ENCODE measurements at places on chromosomes 12 and 14.

DNA sequence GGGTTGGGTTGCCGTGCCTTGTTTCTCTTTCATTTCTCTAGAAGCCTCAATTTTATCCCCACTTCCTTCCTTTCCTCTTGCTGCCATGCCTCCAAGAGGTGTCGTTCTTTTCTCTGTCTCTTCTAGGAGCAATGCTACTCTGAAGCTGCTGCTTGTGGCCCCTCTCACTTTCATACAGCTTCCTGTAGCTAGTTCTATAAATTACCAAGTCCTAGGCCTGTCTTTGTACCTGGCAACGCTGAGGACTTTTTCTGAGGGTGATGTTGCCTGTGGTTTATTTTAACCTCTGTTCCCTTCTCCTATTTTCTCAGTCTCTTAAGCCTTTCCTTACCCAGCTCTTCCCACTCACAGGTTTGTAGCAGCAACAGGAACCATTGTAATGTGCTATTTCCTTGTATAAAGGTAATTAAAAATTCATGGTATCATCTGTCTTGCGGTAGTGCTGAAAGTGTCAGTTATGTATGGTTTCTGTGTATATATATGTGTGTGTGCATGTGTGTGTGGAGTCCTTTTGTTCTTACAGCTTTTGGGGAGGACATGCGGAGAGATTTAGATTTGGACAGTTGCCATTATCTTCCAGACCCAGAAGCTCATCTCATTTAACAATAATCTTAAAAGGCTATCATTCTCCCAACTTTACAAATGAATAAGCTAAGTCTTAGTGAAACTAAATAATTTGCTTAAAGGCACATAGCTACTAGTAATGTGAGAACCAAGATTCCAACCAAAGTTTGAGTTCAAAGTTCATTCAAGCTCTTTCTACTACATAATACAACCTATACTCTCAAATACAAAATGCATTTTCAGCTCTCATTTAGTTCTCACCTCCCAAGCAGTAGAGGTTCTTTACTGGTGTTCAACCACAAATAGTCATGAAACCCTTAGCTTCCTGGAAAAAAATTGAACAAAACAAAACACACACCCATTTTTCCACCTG lies 43.8 kb downstream of the DDHD1 start:
- DNase-seq, result no peak

DNA sequence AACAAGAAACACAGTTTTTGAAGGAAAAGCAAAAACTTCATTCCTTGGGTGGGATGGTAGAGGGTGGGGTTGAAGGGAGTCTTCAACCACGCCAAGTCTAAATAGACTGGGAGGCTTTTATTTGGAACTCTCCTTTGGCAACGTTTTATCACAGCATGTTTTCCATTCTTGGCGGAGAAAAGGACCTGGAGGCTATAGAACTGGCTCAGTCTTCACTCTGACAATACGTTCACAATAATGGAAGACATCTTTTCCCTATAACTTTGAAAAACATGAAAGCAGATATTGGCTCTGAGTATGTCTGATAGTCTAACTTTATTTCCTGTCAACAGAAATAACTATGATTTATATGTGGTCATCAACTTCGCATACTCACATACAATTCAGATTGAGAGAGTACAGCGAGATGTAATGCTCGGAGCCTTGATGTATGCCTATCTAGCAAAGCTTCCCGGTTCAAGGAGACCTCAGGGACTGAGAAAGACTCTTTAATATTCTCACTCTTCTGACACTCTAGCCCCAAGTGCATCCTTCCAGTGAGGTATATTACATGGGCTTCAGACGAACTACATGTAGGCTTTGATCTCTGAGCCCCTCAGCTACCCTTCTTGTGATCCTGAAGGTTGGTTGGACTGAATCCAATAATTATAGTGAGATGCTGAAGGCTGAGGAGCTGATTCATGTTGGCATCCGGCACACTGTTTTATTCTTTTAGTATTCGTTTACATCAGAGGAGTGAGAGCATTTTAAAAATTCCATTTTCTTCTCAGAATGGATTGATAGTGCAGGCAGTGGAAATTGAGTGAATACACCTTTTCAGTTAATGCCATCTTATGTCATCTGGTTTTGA lies 14.0 kb downstream of the TMEM30B start:
- no peak for DNase-seq

GRCh38 chr14:65329911-65330310 lies 82.6 kb upstream of the FUT8 start:
- DNase-seq, result no peak

DNA sequence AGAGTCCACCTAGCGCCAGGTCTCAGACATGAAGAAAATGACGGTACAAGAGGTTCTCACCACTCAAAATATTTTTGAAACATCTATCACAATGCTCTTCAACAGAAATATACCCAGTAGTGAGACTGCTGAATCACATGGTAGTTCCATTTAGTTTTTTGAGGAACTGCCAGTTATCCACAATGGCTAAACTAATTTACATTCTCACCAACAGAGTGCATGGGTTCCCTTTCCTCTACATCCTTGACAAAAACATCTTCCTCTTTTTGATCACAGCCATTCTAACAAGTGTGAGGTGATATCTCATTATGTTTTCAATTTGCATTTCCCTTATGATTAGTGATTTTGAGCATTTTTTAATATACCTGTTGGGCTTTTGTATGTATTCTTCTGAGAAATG lies 5.7 kb upstream of the GPR65 start:
- DNase-seq, result no peak

DNA sequence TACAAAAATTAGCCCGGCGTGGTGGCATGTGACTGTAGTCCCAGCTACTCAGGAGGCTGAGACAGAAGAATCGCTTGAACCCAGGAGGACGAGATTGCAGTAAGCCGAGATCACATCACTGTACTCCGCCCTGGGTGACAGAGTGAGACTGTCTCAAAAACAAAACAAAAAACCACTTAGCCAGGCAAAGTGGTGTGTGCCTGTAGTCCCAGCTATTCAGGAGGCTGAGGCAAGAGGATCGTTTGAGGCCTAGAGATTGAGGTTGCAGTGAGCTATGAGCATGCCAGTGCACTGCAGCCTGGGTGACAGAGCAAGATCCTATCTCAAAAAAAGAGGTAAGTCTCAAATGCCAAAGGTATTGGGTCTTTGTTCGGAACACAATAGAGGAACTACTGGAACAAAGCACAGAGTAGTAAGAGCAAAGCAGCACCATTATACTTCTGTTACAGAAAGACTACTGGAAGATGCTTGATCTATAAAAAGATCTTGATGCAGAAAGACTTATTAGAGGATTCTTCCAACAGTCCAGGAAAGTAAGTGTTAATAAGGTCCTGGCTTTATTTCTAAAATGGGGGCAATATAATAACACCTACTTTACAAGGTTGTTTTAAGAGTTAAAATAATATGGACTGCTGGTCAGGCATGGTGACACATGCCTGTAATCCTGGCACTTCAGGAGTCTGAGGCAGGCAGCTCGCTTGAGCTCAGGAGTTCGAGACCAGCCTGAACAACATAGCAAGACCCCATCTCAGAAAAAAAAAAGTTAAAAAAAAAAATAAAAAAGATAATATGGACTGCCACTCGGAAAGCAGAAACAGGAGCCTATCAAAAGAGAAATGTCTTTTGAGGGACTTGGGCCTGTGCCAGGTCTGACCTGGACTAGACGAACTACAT lies 29.9 kb downstream of the BTBD7 start:
- DNase-seq, result no peak

- DNase-seq, result no peak
Observed at GRCh38 chr12:105287408-105287807, 43.1 kb upstream of the C12orf75 start.

- no peak for DNase-seq
Observed at GRCh38 chr12:2613326-2614073, 181.3 kb upstream of the FKBP4 start.

DNA sequence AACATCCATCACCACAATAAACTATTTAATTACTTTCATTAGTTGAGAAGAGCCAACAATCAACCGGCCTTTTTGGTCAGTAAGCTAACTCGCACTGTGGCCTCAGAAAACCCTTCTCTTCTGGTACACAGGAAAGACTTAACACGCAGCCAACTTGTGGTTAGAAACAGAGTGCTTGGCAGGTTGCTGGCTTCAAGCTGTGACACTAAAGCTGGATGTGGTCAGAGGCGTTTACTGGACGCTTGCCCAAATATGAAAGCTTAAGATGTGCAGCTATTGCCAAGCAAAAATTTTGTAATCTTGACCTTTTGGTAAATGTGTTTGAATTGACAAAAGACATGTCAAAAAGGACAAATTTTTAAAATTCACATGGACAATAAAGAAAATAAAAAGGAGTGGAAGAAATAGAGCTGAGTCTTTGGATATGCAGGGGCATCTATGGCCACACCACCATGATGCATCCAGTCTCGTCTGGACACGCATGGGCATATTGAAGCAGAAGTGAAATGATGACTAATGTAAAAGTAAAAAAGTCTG lies 2.6 kb upstream of the KLRK1 start:
- no peak for DNase-seq

DNA sequence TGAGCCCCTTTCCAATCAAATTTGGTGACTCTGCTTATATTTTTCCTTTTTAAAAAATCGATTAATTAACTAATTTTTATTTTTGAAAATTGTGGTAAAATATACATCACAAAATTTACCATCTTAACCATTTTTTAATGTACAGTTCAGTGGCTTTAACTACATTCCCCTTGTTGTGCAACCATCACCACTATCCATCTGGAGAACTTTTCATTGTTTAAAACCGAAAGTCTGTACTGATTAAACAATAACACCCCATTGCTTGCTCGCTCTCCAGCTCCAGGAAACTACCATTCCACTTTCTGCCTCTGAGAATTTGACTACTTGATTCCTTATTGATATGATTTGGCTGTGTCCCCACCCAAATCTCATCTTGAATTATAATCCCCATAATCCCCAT lies 283.4 kb downstream of the C12orf75 start:
- no peak for DNase-seq

DNA sequence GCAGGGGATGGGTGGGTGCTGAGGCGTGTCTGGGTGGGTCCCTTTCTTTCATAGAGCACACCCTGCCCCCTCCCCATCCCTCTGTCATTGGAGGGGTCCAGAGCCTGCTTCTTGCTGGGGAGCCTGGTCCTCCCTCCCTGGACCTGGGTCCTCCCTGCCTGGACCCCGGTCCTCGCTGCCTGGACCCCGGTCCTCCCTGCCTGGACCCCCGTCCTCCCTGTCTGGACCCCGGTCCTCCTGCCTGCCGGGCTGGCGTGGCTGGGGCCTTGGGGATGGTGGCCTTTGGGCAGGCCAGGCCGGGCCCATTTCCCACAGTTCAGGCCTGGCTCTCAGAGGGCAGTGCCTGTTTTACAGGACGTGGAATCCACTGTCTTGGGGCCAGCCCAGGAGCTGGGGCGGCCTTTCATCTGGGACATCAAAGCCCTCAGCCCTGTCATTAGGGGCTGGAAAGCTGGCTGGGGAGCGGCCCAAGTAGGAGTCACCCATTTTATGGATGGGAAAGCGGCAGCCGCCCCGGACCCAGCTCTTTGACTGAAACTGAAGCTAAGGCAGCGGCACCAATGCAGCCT lies 44.6 kb downstream of the KIF26A start:
- no peak for DNase-seq

GRCh38 chr12:64666054-64666914 lies 56.0 kb downstream of the RASSF3 start:
- no peak for DNase-seq

DNA sequence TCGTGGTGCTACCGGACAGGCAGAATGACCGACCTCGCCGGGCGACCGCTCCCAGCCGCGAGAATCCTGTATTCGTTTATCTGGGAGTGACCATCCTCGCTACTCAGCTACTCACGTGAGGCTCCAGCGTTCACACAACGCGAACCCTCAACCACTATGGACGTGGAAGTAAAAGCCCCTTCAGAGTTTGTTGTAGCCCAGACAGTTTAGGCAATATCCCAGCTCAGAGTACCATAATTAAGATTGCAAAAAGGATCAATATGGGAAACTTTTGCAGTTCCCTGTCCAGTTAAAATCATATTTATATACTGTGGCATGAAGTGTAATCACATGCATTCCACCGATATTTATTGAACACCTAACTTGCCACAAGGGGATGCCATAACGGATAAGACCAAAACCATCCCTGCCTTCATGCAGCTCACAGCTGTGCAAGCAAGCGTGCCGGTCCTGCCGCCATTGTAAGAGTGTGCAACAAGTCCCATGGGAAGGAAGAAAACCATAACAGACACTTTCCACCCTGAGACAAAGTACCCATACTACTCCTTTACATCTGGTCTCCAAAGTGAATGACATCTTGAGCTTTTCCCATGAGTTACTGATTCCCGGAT lies 938 bp upstream of the MAX start:
- DNase-seq, result no peak

DNA sequence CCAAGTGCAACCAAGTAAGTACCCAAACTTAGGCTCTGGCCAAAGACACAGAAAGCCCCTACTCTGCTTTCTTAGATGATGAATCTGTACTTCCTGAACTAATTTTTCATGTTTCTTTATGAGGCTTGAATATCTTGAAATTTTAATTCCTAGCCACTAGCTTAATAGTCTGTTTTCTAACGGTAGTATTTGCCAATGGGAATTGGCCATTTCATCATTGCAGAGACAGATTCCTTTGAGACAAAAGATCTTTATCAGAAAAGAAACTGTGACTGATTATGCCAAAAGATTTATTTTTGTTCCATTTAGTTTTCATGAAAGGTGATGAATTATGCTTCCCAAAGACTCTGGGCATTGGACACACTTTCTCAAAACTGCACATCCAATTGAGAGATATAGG lies 48.7 kb downstream of the DAD1 start:
- no peak for DNase-seq

DNA sequence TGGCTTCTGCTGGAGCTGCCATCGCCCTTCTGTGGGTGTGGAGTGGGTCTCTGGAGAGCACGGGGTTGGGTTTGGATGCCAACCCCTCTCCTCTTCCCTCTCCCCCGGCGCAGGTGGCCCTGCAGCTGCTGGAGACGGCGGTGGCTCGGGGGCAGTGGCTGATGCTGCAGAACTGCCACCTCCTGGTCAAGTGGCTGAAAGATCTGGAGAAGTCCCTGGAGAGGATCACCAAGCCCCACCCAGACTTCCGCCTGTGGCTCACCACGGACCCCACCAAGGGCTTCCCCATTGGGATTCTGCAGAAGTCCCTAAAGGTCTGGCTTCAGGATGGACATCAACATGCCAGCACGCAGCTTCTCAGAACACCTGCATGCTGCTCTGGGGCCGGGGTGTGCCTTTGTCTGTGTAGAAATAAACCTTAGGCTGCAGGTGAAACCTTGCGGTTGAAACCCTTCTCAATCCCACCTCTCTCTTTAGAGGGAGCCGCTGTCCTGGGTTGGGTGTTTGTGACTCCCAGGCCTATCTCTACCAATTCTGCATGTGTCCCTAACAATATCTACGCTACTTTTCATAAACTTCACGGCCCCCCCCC lies 44.3 kb downstream of the CCDC92 start:
- no peak for DNase-seq

- DNase-seq, result peak; percentile 83
Observed at GRCh38 chr12:53180931-53181645, 363 bp upstream of the CSAD start.

DNA sequence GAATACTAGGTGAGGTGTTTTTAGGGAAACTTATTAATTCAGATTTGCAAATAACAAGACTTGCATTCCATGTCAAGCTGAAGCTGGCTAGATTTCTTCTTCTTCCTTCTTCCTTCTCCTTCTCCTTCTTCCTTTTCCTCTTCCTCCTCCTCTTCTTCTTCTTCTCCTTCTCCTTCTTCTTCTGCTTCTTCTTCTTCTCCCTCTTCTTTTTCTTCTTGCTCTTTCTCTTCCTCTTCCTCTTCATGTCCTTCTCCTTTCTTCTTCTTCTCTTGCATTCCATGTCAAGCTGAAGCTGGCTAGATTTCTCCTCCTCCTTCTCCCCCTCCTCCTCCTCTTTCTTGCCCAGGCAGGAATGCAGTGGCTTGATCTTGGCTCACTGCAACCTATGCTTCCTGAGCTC lies 297.8 kb downstream of the PRKD1 start:
- no peak for DNase-seq

- no peak for DNase-seq
Observed at GRCh38 chr12:19003141-19003540, 126.4 kb upstream of the PLEKHA5 start.

Data from nephron progenitor cell (in vitro differentiated cells).